ENCODE measurements at places on chromosomes 6 and 20.

- DNase-seq, result no peak
Measured at GRCh38 chr20:63893999-63894357, 948 bp upstream of the DNAJC5 start.

DNA sequence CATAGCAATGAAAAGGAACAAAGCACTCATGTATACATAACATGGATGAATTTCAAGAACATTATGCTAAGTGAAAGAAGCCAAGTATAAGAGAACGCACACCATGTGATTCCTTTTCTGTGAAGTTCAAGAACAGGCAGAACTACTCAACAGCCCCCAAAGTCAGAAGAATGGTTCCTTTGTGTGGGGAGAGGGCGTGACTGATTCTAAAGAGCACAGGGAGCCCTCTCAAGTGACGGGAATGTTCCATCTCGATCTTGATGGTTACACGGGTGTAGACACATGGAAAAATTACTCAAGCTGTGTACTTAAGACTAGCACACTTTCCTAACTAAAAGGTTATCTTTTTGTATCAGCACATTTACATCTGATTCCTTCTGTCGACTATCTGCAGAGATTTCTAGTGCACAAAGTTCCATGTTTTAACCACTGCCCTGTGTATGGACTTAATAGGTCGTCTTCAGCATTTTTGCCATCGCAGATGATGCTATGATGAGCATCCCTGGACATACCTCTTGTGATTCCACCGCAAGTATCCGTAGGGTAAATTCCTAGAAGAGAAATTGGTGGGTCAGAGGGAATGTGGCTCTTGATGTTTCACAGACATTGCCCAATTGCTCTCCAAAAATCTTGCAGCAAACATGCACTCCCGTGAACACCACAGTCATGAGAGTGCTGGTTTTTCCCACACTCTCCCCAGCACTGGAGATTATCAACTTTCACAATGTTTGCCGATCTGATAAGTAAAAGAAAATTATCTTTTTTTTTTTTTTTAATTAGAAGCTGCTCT lies 279.3 kb downstream of the BMP7 start:
- no peak for DNase-seq

GRCh38 chr20:11952639-11953038 lies 34.9 kb downstream of the BTBD3 start:
- DNase-seq, result no peak

DNA sequence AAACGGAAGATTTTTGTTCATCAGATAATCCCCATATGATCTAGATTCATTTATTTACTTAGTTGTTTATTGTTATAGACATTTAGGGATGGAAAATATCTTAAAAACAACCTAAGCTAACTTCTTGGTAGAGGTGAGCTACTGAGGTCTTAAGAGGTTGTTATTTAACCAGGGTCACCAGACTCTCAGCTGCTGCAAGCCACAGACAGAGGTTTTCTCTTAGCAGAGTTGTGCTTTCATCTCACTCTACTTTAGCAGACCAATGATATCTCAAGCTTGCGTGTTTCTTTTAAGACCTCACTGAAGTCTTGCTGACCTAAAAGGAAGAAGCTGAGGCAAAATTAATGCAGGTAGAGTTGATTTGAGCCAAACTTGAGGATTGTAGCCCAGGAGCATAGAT lies 43.6 kb downstream of the NCOA7 start:
- no peak for DNase-seq

DNA sequence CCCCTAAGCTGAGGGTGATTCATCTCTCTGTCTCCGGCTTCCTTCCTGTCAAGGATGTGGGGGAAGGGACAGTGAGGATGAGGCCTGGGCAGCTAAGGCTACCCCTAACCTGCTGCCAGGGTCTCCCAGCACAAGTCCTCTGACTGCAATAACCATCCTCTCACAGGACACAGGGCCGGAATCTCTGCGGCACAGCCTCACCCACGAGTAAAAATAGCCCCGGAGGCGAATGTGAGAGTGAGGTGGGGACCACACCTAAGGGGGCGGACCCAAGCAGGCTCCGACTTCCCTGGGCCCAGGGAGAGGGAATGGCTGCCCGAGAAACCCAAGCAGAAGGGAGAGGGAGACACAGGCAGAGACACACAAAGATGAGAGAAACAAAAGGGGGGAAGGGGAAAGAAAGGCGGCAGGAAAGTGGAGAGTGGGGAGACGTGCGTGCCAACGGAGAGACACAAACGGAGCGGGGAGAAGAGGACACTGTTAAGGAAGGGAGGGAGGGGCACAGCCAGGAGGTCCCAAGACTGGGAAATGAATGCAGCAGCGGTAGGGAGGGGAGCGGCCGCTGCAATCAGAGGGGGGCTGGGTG lies 1.4 kb downstream of the CLIC1 start:
- peak; percentile 39 for DNase-seq

DNA sequence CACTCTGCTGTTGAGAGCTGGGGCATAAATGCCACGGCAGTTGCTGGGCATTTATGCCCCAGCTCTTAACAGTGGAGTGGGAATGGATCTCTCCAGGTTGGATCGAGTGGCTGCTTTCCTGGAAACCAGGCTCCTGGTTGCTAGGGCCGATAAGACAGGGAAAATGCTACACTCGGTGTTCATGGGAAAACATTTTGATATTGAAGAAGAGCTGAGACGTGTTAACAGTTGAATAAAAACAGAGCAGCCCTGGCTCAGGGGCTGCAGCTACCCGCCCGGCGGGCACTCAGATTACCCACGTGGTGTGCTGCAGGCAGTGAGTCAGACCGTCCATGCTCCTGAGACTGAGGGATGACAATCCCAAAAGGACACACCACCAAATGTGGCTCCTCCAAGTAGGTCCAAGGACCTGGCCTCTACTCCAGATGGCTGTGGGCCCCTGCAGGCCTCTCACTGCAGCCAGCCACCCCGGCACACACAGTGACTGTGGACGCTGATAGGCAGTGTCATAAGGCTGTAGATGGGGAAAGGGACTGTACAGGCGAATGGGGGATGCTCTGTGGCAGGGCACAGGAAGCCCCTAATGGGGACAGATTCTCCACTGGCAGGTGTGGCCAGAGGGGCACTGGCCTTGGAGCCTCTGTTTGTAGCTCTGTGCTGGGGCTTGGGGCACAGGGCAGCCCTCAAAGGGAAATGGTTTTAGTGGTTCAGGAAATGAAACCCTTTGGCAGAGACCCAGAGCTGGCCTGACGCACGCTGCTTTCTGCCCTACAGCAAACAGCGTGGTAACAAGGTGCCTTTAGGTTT lies 237.8 kb downstream of the LY86 start:
- DNase-seq, result no peak

DNA sequence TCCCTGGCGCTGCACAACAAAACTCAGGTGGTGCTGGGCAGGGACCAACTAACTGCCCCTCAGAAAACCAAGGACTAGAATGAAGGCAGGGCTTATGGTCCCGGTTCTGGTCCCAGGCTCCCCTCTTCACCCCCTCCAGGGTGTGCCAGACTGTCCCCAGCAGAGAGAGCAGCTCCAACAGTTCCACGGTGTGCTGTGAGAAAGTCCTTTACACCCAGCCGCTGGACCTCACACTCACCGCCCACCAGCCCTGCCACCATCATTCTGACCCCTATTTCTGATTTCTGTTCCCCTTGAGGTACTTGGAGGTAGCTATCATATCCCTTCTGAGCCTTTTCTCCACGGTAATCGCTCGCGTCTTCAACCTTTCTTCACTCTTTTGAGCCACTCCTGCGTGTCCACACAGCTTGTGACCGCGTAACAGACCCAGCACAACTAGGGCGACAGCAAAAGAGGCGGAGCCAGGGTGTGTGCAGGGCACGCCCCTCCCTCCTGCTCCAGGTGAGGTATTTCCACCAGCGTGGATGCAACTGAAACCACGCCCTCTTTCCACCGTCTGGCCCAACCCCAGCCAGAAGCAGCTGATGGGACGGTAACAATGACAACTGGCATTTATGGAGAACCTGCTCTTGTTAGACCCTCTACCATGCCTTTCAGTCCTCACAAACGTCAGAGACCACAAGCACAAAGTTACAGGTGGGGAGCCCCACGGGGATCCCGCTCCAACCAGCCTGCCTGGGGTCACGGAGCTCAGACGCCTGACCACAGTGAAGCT lies 2.3 kb downstream of the PXDC1 start:
- DNase-seq, result no peak

GRCh38 chr20:13913131-13913530 lies 77.3 kb downstream of the SEL1L2 start:
- no peak for DNase-seq

- DNase-seq, result no peak
Measured at GRCh38 chr20:32463642-32464400, 105.7 kb downstream of the ASXL1 start.

GRCh38 chr6:30810813-30811339 lies 66.5 kb upstream of the IER3 start:
- no peak for DNase-seq

GRCh38 chr6:110048221-110048875 lies 70.2 kb downstream of the GPR6 start:
- no peak for DNase-seq

DNA sequence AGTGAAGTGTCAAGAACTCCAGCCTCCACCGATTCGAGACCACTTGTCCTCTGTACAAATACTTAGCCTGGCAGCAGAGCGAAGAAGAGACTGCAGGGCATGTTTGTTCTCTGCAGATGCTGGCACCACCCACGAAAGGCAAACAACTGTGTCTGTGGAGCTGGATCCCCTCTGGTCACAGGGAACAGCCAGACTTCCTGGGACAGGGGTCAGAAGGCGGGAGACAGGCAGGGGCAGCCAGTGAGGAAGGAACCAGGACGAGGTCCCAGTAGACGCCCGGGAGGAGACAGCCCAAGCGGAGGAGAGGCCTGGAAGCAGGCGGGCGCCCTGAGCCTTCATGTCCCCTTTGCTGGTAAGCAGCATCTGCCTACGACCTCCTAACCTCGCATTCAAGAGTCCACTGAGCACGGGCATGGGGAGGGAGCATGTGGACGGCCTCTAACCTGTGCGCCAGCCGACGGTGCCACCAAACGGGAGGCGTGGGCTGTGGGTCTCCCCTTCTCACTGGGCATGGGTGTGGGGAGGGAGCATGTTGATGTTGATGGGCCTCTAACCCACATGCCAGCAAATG lies 265.5 kb downstream of the DLL1 start:
- no peak for DNase-seq

- no peak for DNase-seq
Measured at GRCh38 chr6:95546148-95546547, 31.2 kb upstream of the MANEA start.

DNA sequence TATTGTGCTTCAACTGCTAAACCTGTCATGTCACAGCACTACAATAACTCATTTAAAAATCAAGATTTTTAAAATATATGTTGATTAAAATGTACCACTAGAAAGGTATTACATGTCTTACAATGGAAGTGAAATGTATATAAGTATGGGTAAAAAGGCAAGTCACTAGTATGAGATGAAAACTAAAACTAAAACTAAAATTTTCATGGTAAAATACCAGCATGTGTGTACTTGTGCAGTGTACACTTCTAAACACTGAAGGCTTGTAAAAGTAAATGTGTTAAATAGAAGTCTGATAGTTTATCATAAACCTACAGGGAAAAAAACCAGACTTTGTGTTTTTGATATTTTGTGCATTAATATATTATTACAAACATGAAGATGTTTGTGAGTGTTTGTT lies 13.7 kb upstream of the TMEM244 start:
- no peak for DNase-seq

DNA sequence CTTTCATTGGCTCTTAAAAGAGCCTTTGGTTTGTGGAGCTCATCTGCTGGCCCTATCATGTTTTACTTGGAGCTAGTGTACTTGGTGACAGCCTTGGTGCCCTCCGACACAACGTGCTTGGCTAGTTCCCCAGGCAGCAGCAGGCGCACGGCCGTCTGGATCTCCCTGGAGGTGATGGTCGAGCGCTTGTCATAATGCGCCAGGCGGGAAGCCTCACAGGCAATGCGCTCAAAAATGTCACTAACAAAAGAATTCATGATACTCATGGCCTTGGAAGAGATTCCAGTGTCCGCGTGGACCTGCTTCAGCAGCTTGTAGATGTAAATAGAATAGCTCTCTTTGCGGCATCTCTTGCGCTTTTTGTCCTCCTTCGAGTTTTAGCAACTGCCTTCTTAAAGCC lies 22.8 kb upstream of the SLC17A4 start:
- no peak for DNase-seq

DNA sequence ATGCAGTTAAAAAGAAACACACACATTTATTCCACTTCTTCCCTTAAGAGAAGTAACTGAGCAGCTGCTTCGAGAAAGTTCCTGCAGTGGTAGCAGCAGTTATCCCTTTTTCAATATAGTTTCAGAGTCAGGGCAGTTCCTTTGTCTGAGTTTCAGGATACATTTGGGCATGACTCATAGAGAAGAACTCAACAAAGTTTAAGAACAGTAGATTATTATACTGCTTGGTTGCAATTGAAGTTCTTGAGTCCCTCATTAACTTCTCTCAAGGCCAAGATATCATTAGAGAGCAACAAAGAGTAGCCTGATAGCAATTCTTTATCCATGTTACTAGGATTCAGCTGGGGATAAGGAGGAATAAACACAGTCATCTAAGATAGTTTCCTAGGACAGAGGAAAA lies 54.4 kb downstream of the TPD52L1 start:
- no peak for DNase-seq

- no peak for DNase-seq
Measured at GRCh38 chr6:169984181-169985120, 233.0 kb downstream of the ERMARD start.

DNA sequence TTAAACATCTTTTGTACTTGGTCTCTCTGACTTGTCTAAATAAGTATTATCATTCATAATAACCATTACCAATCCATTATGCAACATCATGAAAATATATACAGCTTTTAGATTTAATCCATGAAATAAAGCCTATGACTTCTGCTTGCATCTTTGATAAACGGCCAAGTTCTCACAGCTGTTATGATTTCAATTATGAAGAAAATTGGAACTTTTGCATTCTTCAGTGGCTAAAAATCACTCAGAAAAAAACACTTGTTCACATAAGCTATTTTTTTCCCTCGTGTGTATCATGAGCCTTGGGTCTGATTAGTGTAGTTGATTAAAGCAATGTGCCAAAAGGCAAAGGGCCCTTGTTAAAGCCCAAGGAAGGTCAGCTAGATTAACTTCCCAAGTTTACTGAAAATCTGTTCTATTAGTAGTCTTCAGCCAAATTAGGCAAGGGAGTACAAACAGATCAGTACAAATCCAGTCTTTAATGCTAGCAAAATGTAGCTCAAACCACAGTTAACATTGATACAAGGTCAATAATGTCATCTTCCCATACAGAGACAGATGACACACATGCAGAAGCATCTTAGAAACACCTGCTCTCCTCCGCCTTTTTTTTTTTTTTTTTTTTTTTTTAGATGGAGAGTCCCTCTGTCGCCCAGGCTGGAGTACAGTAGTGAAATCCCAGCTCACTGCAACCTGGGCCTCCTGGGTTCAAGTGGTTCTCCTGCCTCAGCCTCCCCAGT lies 69.9 kb downstream of the SGK1 start:
- DNase-seq, result no peak

GRCh38 chr6:12336121-12336971 lies 46.2 kb downstream of the EDN1 start:
- no peak for DNase-seq

GRCh38 chr6:44663860-44664634 lies 276.5 kb downstream of the CDC5L start:
- DNase-seq, result no peak

- no peak for DNase-seq
Measured at GRCh38 chr6:118186672-118187567, 279.9 kb downstream of the SLC35F1 start.

GRCh38 chr20:3013771-3014170 lies 29.7 kb upstream of the GNRH2 start:
- no peak for DNase-seq

Data from stimulated activated CD8-positive, alpha-beta memory T cell treated with anti-CD3 and anti-CD28 coated beads, Interleukin-2, amount 100 ng/mL, for 1 hour (primary cell).